ENCODE measurements at places on chromosomes 2 and 18.

DNA sequence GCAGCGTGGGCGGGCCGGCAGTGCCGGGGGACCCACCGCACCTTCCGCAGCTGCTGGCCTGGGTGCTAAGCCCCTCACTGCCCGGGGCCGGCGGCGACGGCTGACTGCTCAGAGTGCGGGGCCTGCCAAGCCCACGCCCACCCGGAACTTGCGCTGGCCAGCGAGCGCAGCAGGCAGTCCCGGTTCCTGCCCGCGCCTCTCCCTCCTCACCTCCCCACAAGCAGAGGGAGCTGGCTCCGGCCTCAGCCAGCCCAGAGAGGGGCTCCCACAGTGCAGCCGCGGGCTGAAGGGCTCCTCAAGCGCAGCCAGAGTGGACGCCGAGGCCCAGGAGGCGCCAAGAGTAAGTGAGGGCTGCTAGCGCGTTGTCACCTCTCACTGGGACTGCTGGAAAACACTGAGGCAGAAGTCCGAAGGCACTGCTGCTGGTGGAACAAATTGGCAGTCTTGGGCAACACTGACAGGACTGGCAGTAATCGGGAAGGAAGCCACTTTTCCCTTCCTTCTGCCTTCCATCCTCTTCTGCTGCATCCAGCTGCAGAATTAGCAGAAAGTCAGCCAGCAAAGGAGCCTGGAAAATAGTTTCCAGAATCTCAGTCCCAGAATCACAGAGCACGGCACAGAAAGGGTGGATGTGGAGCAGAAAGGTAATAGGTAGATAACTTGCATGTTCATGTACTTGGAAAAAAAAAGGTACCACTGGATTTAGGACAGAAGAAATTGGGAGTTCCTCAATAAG lies 179.4 kb upstream of the FN1 start:
- no peak for DNase-seq

- no peak for DNase-seq
Observed at GRCh38 chr2:10454505-10454904, 6.4 kb upstream of the ODC1 start.

DNA sequence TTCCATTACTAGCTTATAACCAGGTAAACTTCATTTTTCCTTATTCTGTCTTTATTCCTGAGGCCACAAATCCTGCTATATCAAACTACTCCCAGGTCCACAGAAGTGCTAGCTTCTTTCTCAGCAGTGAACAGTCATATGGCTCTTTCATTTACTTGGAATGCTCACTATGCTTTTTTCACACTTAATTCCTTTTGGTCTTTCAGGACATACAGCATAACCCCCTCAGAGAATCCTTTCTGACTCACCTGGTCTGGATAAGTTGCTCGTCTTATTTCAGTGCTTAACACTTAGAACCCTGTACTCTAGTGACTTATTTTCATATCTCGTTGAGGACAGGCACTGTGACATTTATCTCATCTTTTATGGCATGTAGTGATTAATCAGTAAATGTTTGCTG lies 325.0 kb upstream of the UBE2E3 start:
- DNase-seq = no peak

GRCh38 chr2:1898461-1899395 lies 154.4 kb upstream of the PXDN start:
- DNase-seq = no peak

GRCh38 chr2:226423498-226423960 lies 376.1 kb downstream of the IRS1 start:
- peak; percentile 25 for DNase-seq
